ENCODE measurements at places on chromosomes 16 and 17.

- no peak for DNase-seq
Observed at GRCh38 chr17:41324180-41325075, 8.9 kb upstream of the KRTAP17-1 start.

- no peak for DNase-seq
Observed at GRCh38 chr17:54770836-54771235, 129.8 kb upstream of the TOM1L1 start.

GRCh38 chr16:83579436-83579835 is 228.3 kb upstream of the HSBP1 start:
- DNase-seq: no peak

GRCh38 chr16:12721841-12722421 is 81.8 kb downstream of the CPPED1 start:
- DNase-seq: no peak

DNA sequence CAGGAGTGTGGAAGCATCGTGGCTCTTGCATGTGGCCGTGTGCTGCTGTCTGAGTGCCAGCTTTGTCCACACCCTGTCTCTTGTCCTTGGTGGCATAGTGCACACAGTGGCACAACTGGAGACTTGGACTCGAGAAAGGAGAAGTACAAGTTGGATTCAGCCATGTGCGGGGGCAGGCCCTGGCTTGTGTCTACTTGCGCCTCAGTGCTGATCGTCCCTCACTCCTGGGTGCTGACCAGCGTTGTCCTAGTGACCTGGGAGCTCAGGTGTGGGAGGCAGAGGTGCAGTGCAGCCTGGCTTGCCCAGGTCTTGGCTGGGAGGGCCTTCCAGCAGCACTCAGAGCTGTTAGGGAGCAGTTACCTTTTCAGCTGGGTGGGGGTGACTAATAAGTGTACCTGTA is 20.6 kb downstream of the MPRIP start:
- DNase-seq: no peak

DNA sequence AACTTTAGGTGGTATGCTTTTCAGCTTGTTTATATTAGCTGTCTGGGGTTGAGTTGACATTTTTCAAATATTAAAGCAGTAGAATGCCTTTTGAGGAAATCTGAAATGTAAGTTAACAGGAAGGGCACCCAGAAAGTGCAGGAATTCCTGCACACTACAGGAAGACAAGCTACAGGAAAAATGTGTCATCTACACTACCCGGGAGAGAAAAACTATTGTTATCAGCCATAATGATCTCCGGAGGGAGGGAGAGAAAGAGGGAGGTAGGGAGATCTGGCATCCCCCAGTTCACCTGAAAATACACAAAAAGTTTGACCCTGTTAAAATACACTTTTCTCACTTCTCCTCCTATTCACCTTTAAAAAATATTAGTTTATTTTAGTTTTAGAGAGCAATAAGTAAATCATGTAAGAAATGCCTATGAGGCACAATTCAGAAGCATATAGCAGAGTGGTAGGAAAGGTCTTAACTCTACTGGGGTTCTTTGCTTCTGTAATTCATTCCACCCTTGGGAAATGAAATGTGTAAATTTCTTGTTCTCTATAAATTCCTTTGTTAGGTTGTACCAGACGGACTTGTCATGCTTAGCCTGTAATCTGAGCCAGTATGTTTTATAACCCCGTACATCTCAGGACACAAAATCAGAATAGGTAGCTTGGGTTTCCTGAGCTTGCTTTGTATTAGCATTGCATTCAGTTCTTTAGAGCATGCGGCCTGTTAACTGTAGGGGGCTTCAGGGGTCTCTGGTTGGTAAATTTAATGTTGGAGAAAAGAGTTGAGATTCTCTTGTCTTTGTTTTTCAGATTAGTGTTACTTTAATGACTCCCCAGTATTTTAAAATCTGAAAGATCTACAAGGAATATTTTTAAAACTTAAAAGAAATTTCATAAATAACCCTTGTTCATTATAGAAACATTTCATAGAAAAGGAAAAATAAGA is 3.3 kb downstream of the MAP2K6 start:
- DNase-seq: no peak

DNA sequence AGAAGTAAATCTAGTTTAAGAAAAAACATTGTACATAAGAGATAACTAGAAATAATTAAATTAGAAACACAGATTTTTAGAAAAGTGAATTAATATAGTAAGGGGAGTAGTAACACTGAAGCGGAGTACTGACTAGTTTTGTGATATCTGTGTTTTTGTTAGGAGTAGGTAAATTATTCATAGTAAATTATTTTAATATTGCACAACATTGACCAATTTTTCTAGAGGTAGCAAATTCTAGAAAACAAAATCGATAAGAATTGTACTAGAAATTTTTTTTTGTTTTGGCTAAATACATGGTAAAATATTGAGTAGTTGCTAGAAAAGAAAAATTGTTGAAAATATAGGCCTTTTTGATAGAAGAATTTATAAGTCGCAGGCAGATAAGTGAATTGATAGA is 156.5 kb downstream of the CHD9 start:
- no peak for DNase-seq

- DNase-seq: no peak
Observed at GRCh38 chr16:78609402-78610274, 510.2 kb downstream of the WWOX start.

GRCh38 chr17:47707056-47707804 is 13.3 kb downstream of the TBKBP1 start:
- DNase-seq: no peak

GRCh38 chr17:54620399-54620978 is 280.2 kb upstream of the TOM1L1 start:
- DNase-seq: no peak
